Renal cortical epithelial cell (primary cell): ENCODE measurements at places on chromosomes 11 and 22. TPM values are rescaled to one million over a fixed set of nuclear protein-coding genes. Genes with fewer than 3 reads are reported as not detected.
A peak's percentile ranks its signal among the peaks of the same experiment; 100 is the strongest.

- DNase-seq: peak; percentile 83
Measured at GRCh38 chr11:45942381-45942780, 19.9 kb downstream of the LARGE2 start.

DNA sequence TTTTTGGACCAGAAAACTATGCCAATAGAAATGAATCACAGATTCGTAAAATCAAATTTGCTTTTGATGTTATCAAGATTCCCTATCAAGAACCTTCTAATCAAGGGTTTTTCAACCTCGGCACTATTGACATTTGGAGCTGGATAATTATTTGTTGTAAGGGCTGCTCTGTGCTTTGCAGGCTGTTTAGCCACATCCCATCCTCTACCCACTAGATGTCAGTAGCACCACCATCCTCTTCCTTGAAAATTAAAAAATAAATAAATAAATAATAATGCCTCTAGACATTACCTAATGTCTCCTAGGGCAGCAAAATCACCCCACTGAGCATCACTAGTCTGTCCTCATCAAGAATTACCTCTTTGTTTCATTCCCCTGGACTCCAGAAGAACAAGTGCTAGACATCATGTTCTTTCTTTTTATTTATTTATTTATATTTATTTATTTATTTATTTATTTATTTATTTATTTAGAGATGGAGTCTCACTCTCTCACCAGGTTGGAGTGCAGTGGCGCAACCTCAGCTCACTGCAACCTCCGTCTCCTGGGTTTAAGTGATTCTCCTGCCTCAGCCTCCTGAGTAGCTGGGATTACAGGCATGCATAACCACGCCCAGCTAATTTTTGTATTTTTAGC is 744.7 kb downstream of the KCNA4 start:
- peak; percentile 48 for DNase-seq

DNA sequence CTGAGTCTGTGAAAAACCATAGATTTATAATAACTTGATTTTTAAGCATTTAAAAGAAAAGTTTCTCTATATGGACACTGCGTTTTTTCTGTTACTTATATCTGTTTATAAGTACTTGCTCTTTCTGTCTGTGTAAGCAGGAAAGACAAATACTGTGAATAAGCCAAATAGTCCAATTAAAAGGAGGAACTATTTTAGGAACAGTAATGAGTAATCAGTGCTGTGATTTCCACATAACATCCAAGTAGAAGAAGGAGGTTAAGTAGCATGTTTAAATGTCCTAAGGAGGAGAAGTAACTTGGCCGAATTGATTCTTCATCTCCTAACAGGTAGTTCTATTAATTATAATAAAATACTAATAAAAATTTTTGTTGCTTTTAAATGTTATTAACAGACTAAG is 40.8 kb downstream of the ZNF214 start:
- DNase-seq: peak; percentile 6

DNA sequence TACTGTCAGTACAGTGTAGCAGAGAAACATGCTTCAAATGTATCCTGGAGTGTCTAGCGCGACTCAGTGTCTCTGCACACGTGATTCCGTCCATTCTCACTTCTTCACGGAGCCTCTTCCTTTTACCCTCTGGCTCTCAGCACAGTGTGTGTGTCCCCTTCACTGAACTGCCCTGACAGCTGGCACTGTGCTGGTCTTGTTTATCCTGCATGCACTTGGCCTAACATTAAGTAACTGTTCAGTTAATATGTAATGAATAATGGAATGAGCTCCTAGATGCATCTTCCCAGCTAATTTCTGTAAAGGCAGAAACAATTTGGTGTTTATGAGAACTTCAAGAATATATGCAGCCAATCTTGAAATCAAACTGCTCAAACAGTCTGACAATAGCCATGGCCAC is 44.4 kb downstream of the KMT5B start:
- peak; percentile 63 for DNase-seq

The KDELR3 gene
- total RNA-seq: 34.2 and 73.5 TPM in 2 replicates
